Bladder microvascular endothelial cell (primary cell): ENCODE measurements at places on chromosomes 1 and 21. TPM values are rescaled to one million over a fixed set of nuclear protein-coding genes. Genes with fewer than 3 reads are reported as not detected.

Gene SLC9C2
- total RNA-seq, result under 0.01 TPM in 1 of 2 replicates, not detected in the other

Gene ZNF697
- 10.5 and 35.2 TPM in 2 replicates for total RNA-seq

Gene RYR2
- under 0.01 and 0.06 TPM in 2 replicates for total RNA-seq

Gene DPYD
- total RNA-seq, result 20.2 and 25.5 TPM in 2 replicates

Gene FAM72D
- total RNA-seq, result 1.5 and 1.8 TPM in 2 replicates

Gene TNNI3K
- not detected in 2 replicates for total RNA-seq

Gene STUM
- total RNA-seq, result under 0.01 and 0.57 TPM in 2 replicates

Gene SDHB
- 127 and 133 TPM in 2 replicates for total RNA-seq
